Left renal cortex interstitium (tissue), 4 donors: ENCODE measurements at places on chromosomes 2 and 18.

- no peak for DNase-seq
These were observed 6.8 kb downstream of the CCBE1 start for GRCh38 chr18:59690186-59690982.

DNA sequence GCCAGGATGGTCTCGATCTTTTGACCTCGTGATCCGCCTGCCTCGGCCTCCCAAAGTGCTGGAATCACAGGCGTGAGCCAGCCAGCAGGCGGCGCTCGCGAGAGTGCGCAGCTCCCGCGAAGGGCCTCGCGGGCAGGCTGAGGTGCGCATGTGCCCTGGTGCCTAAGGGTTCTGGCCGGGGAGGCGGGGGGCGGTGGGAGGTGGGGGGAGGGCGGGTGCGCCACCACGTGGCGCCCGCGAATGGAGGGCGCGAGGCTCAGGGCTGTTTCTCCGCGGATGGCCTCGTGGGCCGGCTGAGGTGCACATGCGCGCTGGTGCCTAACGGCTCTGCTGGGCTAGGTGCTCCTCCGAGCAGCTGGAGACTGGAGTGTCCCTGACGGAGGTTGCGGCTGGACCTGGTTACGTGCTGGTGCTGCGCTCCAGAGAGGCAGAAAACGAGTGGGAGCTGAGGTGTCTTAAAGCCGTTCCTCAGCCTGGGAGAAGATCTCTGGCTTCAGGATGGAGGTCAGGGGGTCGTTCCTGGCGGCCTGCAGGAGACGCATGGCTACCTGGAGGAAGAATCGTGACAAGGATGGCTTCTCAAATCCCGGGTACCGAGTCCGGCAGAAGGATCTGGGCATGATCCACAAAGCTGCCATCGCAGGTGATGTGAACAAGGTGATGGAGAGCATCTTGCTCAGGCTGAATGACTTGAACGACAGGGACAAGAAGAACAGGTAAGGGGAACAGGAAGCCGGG, at the start of gene ANKRD62:
Gene ANKRD62 (plus strand): TSS at position 324 of the 738 bp plus-strand sequence. CDS start 175 bp downstream, at position 499.
- DNase-seq, result no peak

GRCh38 chr2:174337337-174338146, 2.8 kb downstream of the SP9 start:
- DNase-seq, result peak; percentile 25

- no peak for DNase-seq
These were observed 46.6 kb downstream of the HDAC4 start for GRCh38 chr2:239354132-239354790.

- no peak for DNase-seq
These were observed at the start of gene ADCYAP1 for GRCh38 chr18:904218-905090. TSS of gene ADCYAP1 (plus strand) at chr18:904871. CDS start at chr18:905387, 516 bp downstream.

DNA sequence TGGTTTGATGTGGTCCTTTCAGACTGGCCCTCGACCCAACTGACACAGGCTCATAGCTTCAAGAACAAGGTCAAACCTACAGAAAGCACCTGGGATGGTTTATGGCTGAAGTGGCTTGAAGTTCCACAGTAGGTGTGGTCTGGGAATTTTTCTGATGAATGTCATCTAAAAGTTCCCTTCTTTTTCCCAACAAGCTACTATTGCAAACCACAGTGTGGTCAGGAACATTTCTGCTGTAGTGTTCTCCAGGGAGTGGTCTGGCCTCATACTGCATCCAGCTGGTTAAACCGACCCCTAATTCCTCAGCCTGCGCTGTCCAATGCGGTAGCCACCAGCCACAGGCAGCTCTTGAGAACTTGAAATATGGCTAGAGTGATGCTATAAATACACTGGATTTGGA, 92.7 kb downstream of the FAM124B start:
- no peak for DNase-seq

GRCh38 chr2:119218478-119219064, 5.1 kb upstream of the STEAP3 start:
- peak; percentile 37 for DNase-seq

DNA sequence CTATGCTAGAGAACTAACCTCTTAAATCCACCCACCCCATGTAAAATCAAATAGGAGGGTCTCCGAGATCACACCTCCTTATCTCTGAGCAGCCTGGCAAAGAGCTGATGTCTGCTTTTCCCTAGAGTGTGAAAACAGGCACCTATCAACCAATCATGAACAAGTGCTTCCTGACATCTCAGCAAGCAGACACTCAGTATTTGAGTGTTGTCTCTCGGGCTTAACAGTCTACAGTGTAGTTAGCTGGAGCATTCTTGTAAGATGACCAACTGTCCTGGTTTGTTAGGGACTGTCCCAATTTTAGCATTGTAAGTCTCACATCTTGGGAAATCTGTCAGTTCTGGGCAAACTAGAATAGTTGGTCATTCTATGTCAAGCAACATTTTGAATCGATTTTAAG, 26.4 kb downstream of the MARCHF4 start:
- DNase-seq, result no peak

DNA sequence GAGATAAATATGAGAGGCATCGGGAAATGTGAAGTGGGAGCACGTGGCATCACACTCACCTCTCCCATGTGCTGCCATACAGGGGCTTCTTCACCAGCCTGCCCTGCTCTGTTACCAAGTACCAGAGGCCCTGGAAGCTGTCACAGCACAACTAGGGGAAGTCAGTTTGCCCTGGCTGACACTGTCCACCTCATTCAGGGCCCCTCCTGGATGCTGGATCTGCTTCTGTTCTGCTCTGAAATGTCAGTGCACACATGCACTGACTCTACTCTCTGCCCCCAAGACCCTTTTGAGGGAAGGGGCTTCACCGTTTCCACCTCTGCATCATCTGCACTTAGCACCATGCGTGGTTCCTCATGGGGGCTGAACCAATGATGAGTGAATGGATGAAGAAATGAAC, 311.1 kb downstream of the EN1 start:
- DNase-seq, result no peak

DNA sequence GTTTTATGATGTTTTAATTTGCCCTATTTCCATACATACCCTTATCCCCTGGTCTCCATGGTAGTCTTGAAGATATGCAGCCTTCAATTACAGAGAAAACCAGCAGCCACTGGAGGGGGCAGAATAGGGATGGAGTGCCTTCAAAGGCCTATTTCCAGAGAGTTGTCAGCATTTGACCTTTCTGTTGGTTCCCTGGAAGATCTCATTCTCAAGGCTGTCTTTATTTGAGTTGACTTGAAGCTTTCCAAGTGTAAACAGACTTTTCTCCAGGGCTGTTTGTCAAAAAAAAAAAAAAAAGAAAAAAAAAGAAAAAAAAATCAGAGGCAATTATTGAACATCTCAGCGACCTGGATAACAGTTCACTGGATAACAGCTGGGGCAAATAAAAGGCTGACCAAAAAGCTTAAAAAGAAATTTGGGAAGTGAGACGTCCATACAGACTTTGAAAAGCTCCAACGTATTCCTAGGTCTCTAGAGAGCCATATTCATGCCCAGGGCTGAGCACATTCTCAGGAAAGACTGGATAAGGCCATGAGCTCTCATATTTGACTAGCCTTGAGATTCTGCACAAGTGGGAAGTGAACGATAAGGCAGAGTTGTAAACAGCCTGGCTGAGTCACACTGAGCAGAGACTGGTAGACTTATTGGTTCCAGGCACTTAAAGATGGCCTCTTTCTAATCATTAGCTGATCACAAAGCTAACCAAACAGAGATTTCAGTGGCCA, 126.6 kb downstream of the VAPA start:
- DNase-seq, result no peak

- no peak for DNase-seq
These were observed 8.4 kb downstream of the SCN7A start for GRCh38 chr2:166485558-166486178.

DNA sequence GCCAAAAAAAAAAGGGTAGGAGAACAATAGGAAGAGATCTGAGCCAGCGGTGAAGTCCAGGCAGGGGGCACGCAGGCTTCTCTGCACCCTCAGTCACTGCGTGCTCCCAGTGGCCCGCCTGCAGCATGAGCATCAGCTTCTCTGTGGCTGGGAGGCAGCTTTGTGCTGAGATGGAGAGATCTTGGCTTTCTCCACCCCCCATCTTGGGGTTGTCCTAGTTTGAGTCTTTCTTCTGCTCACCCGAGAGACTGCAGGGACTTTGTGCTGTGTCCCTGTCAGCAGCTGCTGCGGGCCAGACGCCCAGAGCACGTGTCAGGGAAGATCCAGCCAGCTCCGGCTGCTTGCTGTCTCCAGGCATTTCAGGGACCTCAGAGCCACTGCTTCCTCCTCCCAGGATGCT, 20.3 kb downstream of the TRAPPC12 start:
- DNase-seq, result no peak

DNA sequence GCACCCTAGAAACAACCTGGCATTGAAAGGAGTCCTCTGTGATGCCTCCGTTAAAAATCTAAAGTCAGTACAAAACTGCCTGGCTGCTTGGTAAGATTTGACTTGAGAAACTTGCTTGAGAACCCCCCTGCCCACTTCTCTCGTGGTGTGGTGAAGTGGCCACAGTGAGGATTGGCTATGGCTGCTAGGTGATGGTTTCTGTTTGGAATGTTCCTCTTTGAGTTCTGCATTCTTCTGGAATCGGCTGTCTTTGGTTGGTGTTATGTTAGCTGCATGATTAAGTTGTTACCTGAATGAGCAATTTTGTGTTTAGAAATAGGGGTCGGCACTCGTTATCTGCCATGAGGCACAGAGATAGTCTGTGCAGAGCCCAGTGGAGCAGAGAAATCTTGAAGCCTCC, 21.7 kb upstream of the SAG start:
- no peak for DNase-seq

- no peak for DNase-seq
These were observed 46.8 kb upstream of the TRIM43B start for GRCh38 chr2:95531254-95531771.

GRCh38 chr2:73640511-73640911, 1.7 kb downstream of the NAT8 start:
- DNase-seq, result no peak

- DNase-seq, result no peak
These were observed 18.8 kb downstream of the ENOSF1 start for GRCh38 chr18:693466-694187.

DNA sequence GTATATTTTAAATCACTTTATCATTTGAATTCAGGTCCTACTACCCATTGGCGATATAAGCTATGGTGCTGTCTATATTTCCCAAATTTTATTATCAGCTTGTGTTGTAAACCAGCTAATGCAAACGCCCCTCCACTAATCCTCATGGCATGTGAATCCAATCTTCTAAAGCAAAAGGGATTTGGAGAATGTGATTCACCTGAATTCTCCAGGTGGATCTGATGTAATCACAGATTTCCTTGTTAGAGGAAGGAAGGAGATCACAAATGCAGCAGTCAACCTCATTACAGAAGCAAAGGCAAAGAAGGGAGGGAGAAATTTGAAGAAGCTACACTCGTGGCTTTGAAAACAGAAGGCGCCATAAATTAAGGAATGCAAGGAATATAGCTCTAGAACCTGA, 431.1 kb upstream of the CDH19 start:
- no peak for DNase-seq

DNA sequence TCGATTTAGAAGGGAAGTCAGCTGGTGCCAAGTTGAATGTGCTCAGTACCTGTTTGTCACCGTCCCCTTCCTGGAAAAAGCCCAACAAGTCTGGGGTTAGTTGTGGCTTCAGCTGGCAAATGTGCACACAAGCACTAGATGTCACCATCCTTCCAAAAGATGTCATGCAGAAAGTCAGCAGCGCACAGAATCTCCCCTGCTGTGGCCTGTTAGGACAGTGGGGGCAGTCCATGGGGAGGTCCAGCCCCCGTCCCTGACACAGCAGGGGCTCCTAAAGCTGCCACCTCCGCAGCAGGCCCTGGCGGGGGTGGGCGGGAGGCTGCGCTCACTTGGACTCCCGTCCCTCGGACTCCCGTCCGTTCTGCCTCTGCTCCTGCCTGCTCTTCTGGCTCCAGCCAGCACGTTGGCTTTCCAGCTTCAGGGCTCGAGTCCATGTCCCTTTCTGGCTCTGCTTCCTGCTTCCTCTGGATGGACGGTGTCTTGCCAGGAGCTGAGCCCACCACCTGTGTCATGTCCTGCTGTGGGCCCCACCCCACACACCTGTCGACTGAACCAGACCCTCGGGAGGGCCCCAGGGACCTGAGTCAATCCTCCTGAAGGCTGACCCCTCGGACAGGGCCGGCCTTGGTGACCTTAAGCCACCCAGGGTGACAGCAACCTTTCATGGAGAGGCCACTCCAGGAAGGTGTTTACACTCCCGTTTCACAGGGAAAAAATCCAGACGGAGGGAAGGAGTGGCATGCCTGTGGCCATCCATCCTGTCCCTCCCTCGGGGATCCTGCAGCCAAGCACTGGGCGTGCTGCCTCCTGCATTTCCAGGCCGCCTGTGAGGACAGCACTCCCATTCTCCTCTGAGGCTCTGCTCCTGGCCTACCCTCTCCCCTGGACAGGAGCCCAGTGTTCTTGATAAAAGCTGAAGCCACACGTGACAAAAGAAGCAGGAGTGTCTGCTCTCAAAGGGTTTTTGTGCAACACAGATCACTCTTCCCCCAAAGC, 8.5 kb downstream of the RAB17 start:
- DNase-seq, result no peak

GRCh38 chr18:5759194-5759593, 136.1 kb downstream of the TMEM200C start:
- no peak for DNase-seq

DNA sequence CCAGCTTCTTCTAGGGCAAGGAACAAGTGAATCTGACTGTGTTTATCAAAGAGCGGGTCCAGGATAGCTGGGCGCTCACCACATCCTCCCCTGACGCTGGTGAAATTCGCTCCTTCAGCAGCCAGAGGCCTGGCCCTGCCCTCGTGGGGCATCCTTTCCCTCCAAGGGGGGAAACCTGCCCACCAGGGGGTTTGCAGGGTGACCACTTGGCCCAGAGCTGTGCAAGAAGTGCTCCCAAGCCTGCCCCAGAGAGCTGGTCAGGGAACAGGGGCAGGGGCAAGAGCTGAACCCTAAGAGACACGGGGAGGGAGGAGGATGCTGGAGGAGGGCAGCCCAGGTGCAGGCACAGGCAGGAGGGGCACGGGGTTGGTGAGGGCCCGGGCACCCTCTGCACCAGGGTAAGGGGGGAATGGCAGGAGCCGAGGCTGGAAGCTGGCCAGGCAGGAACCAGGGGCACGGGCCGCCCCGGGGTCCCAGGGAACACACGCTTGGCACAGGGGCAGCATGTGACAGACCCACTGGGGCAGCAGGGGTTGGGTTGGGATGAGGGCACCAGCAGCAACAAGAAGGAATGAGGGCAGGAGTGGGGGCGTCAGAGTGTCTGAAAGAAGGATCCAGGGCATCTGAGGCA, 2.8 kb upstream of the GPR55 start:
- no peak for DNase-seq

- no peak for DNase-seq
These were observed 324.4 kb upstream of the CELF4 start for GRCh38 chr18:37889963-37890362.

GRCh38 chr2:216838151-216838550, 21.7 kb downstream of the TNP1 start:
- no peak for DNase-seq
